T-helper 2 cell treated with Interferon-gamma antibody and Interleukin-4, amounts not matched to agents 5 μg/mL and 100 μg/mL, for 36 hours (primary cell): ENCODE measurements at places on chromosomes 3 and 15.

DNA sequence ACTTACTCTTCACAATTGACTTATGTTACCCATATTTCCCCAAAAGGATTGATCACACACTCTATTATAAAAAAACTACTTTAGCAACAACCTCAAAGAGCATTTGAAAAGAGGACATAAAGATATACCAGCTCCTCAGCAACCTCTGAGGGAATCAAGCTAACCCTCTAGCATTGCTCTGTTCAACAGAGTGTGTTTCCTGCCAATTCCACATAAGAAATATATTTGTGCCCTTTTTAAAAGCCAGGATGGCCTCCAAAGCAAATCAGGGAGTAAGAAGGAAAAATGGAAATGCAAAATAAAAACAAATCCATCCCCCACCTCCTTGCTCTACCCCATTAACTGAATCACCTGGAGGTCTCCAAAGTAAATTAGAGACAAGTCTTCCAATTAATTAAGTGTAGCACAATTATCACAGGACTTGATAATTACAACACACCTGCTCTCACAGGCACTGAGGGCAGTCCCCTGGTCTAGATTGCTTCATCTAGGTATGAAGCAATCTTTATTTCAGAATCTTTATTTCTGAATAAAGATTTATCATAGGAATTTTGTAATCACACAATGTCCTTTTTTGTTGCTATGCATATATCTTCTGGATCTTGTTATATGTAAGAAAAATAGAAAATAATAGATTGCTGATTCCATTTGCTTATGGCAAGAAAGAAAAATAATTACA, 34.8 kb downstream of the GPR176 start:
- no peak for DNase-seq

DNA sequence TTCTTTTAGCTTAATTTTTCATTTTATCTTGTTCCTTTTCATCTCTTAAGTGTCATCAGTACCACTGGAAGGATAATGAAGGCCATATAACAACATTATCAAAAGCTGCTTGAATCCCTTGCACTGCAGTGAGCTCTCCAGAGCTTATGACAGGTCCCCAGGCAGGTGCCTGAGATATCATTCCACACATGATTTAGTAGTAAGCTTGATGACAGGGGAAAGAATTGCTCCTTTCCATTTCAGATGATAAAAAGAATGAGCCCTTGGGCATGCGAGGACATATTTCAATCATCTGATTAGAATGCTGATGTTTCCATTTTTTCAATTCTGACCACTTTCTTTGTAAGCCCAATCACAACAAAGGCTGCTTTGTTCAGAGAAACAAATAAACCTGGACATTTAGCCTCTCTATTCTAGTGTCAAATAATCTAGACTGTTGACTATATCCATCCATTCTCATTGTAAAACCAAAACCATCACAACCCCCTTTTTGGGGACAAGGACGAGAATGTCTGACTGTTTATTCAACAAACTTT, 567.8 kb downstream of the IGSF11 start:
- no peak for DNase-seq

DNA sequence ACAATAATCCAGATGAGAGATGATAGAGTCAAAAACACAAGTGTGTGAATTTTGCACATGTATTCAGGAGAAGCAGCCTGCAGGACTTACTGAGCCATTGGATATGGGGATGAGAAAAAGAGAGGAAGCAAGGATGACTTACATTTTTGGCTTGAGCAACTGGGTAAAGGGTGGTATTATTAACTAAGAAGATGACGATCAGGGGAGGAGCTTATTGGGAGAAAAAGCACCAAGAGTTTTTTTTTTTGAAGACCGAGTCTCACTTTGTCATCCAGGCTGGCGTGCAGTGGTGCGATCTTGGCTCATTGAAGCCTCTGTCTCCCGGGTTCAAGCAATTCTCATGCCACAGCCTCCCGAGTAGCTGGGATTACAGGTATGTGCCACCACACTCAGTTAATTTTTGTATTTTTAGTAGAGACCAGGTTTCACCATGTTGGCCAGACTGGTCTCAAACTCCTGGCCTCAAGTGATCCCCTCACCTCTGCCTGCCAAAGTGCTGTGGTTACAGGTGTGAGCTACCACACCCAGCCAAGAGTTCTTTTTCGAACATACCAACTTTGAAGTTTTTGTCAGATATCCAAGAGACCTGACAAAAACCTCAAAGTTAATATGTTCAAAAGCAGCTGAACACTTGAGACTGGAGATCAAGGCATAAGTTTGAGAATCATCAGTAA, 14.8 kb upstream of the SH3BP5 start:
- DNase-seq = no peak

GRCh38 chr15:66240240-66240794, 13.2 kb downstream of the MEGF11 start:
- DNase-seq = no peak

- no peak for DNase-seq
Measured at GRCh38 chr15:71228403-71228802, 113.1 kb downstream of the THSD4 start.

GRCh38 chr15:92981333-92981732, 81.2 kb downstream of the CHD2 start:
- DNase-seq = no peak
